Aorta (tissue), 5 donors: ENCODE measurements at places on chromosomes 7 and 10.

GRCh38 chr7:22202141-22202540 is 154.8 kb downstream of the RAPGEF5 start:
- no peak for DNase-seq

- no peak for DNase-seq
Measured at GRCh38 chr10:84665211-84665610, 336.8 kb downstream of the CCSER2 start.

DNA sequence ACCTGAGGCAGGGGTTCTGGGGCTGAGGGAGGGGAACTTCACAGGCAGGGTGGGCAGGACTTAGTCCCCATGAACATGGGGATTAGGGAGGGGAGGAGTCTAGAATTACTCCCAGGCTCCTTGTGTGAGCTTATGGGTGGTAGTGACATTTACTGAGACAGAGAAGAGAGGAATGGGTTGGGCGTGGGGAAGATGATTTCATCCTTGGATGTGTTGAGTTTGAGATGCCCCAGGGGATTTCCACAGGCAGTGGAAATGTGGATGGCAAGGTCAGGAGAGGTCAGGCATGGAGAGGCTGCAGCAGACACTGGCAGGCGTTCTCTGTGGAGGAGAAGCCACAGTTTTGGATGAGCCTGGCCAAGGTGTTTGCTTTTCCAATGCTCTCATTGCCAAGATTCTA is 26.4 kb upstream of the GSDME start:
- DNase-seq = no peak

- DNase-seq = no peak
Measured at GRCh38 chr10:136465-136762, 1.2 kb downstream of the ZMYND11 start.

DNA sequence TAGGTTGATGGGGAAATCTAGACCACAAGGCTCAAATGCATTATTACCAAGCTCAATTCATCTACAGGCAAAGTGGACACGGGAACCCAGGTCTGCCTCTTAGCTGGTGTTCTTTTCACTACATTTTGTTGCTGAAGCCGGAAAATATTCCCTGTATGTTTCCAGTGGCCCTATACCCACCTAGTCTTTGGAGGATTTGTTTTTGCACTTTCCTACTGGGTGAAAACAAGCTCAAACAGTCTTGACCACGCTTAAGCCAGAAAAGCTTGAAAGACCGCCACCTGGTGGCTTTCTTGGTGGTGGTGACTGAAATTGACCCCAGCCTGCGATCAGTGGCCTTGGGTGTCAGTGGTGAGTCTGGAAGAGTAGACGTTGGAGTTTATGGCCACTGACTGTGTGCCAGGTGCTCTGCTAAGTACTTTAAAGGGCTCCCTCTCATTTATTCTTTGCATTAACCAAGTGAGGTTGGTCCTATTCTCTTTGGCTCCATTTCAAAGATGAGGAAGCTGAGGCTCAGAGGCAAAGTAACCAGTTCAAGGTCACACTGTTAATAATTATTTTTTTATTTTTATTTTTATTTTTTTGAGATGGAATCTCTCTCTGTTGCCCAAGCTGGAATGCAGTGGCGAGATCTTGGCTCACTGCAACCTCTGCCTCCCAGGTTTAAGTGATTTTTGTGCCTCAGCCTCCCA is 11.1 kb upstream of the CRTAC1 start:
- peak; percentile 64 for DNase-seq

DNA sequence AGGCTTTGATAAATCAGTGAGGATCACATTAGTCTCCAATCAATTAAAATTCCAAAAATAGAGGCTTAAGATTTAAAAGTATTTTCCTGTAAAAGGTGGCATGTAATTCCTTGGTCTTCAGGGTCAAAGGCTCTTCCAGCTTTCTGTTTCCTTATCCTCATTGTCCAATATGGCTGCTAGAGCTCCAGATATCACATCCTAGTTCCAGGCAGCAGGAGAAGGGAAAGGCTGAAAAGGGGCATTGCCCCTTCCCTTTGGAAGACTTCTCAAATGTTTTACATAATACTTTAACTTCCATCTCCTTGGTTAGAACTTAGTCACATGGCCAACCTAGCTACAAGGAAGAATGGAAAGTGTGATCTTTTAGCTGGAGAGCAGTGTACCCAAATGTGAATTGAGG is 39.2 kb upstream of the JAZF1 start:
- DNase-seq = no peak

- no peak for DNase-seq
Measured at GRCh38 chr7:24840563-24840962, 83.3 kb upstream of the GSDME start.

- DNase-seq = no peak
Measured at GRCh38 chr7:49660170-49660783, 113.2 kb upstream of the VWC2 start.

GRCh38 chr7:147775516-147776284 is 814.9 kb upstream of the C7orf33 start:
- no peak for DNase-seq
